ENCODE measurements at places on chromosomes 7 and 10.

GRCh38 chr7:91780521-91780920, 100.0 kb downstream of the MTERF1 start:
- DNase-seq: peak; percentile 46

DNA sequence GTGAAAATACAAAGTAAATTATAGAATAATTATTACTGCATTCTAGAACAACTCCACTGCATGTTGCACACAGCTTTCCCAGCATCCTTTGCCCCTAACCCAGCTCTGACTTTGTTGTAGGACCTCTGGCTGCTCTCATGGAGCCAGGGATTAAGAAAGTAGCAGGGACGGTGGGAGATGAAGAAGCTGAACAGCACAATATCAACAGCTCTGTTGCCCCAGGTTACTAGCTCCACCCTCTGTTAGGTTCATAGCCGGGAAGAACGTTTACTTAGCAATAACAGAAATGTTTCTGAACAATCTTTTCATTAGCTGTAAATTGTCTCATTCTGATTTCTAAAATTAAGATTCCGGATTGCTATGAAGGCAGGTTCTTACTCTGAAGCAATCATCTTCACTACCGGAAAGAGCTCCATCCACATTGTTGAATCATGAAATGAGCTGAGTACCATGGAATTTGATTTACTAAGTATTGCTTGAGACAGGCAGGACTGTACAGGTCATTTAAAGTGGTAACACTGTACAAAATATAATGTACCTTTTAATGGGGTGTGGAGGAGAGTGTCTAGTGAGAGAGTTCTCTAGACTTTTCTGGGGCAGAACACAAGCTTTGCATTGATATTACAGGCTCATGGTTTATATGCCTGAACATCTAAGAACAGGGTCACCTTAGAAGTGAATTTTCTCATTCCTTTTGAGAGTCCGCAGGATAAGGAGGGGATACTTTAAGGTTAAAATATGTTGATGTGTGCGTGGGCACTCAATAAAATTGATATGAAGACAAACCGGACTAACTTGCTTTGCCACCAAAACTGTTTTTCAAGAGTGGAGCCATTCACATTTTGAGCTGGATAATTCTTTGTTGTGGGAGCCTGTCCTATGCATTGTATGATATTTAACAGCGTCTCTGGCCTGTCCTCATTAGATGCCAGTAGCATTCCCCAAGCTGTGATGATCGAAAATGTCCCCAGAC, 20.8 kb upstream of the RAB18 start:
- peak; percentile 33 for DNase-seq

DNA sequence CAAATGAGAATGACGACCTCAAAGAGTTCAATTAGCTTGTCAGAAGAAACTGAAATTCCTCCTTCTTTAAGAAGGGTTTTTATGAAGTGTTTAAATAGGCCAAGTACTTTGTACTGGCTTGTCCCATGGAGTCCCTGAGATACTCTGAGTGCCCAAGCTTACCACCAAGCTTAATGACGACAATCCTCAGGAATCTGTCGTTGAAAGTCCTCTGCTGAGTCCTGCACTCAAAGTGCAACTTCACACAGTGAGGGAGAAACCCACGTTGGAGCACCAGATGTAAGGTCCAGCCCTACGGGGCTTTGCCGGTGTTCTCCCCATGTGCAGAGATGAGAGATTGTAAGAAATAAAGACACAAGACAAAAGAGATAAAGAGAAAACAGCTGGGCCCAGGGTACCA, 42.8 kb upstream of the AKR1C2 start:
- no peak for DNase-seq

DNA sequence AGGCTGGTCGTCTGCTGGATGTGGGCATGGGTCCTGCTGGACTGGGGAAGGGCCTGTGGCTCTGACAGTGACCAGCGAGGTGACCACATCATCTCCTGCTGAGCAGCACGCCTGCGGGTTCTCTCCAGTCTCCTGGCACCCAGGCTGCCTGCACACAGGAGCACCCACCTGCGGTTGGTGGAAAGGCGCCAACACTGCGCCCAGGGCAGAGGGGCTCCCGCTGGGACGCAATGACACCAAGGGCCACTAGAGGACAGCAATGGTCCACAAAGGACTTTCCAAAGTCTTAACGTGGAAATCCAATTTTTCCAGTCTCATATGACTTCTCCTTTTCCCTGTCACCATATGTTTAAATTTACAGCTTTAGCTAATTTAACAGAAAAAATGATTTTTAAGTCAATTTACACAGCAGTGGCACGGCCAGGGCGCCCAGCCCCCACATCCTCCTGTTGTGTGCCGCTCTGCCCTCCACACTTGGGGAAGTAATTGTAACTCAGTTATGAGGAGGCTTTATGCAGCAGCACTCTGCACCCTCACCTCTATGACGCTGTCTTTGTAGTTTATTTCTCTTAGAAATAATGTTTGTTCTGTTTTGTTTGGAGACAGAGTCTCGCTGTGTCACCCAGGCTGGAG, 38.1 kb downstream of the CFAP46 start:
- peak; percentile 10 for DNase-seq

- DNase-seq: no peak
Measured at GRCh38 chr7:25392588-25393338, 164.5 kb upstream of the NPVF start.

GRCh38 chr10:34960983-34961382, 129.2 kb downstream of the CUL2 start:
- no peak for DNase-seq

DNA sequence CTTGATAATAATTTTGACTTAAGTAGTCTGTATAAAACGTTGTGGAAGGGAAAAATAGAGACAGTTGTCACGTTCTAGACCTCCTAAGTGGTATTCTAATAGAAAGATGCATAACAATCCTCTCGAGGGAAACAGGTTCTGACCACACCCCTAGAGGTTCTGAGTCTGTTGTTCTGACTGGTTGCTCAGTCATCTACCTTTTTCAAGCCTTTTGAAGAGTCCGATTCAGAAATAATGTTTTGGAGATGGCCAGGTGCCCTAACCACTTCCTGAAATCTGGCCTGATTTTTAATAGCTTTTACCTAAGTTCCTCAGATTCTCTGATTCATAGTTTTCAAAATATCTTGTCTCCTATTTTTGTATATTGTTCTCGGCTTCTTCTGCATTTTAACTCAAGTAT, 175.6 kb downstream of the HDAC9 start:
- DNase-seq: no peak

- no peak for DNase-seq
Measured at GRCh38 chr7:50145801-50146338, 52.8 kb upstream of the ZPBP start.

GRCh38 chr7:45716380-45717203, 142.4 kb downstream of the ADCY1 start:
- DNase-seq: no peak

DNA sequence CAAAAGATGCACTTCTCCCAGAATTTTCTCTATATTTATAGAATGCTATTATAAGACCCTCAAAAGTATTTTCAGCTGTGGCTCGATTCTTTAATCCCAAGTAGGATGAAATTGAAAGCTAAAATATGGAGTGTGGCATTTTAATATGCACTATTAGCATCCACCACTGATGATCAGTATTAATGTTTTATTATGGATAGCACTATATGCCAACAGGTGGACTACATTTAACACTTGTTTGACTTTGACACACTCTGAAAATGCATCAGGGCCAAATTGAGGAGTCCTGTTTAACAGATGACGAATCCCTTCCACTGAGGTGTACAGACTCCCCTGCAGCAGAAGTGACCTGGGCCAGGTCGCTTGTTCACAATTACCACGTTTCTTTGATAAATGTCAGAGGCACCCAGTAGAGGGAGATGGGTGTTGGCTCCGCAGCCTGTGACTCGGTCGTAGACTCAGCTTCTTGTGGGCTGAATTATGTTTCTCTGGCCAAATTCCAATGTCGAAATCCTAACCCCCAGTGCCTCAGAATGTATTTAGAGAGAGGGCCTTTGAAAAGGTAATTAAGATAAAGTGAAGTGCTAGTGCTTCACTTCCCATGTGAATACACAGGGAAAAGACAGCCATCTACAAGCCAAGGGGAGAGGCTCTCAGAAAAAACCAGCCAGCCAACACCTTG, 48.1 kb downstream of the WIPF3 start:
- DNase-seq: peak; percentile 28

DNA sequence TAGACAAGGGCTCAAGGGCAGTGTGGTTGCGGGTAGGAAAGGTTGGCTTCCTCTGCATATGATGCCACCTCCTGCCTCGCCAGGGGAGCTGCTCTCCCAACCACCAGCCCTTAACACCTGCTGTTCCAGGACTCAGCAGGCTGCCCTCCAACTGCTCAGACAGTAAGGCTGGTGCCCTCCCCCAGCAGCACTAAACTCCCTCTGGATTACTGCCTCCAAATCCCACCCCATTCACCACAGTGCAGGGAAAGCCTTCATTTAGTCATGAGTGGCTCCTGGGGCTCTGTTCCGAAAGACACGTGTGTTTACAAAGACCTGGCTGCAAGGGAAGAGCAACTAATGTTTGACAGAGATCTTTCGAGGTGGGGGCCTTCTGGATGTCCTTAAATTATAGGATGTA, 437.2 kb upstream of the MKI67 start:
- no peak for DNase-seq

DNA sequence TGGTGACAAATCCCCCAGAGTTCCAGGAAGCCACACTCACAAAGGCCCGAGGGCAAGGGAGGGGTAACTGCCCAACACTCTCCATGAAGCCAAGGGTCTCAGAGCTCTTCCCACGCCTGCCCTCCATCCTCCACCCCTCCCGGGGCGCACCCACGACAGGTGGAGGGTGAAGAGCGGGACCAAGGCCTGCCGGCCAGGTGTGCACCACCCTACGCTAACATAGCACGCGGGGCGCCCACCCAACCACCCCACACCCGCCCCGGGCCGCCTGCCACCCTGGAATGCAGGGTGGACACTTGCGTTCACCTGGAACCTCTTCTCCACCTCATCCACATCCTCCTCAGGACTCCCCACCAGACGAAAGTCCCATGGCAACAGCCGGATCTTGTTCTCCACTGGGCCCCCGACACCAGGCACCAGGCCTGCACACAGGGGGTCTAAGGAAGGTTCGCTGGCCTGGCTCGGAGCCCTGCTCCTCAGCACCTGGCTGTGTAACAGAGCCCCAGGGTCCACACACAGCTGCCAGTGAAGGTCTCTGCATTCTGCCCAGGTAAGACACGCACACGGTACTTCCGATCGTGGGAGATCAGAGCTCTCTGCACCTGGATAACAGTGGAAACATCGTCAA, 32.7 kb downstream of the MAD1L1 start:
- no peak for DNase-seq

- DNase-seq: no peak
Measured at GRCh38 chr10:99487125-99487807, 45.5 kb upstream of the NKX2-3 start.

DNA sequence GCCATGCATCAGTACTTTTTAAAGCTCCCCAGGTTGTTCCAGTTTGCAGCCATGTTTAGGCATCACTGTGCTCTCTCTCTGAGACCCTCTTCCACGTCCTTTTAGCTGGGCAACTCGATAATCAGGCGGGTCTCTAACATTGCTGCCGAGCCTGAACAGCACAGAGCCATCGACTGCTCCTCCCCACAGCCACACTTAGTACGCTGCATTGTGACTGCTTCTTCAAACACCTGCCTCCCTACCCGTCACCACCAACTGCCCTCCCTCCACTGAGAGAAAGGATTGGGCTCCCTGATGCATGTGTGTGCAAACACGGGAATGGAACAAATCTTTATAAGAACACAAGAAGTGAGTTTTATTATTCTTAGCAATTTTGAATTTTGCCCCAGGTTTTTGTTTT, 11.4 kb upstream of the TACR2 start:
- DNase-seq: no peak

GRCh38 chr10:124595143-124595883, 133.7 kb downstream of the LHPP start:
- DNase-seq: no peak

- DNase-seq: no peak
Measured at GRCh38 chr10:36263871-36264270, 621.8 kb upstream of the FZD8 start.

DNA sequence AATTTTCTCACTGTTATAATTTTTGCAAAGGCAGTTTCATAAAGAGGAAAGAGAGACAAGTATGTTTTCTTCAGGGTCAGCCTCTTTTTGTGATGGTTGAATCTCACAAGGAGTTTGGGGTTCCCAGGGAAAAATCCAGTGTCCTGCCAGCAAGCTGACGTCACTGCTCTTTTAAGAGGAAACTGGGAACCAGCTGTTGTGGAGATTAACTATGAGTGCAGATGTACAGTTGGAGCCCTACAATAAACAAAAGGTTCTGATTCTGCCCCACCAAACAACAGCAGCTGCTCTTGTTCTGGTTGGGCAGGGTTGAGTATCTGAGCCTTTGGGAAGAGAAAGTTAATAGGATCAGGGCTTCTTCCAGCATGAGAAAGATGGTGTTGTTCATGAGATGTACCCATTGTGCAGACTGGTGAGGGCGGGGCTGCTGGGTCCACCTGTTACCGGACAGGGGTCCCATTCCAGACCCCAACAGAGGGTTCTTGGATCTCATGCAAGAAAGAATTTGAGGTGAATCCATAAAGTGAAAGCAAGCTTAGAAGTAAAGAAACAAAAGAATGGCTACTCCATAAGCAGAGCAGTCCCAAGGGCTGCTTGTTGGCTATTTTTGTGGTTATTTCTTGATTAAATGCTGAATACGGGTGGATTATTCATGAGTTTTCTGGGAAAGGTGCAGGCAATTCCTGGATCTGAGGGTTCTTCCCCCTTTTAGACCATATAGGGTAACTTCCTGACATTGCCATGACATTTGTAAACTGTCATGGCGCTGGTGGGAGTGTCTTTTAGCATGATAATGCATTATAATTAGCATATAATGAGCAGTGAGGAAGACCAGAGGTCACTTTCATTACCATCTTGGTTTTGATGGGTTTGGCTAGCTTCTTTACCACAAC, 12.5 kb downstream of the PRF1 start:
- peak; percentile 29 for DNase-seq

DNA sequence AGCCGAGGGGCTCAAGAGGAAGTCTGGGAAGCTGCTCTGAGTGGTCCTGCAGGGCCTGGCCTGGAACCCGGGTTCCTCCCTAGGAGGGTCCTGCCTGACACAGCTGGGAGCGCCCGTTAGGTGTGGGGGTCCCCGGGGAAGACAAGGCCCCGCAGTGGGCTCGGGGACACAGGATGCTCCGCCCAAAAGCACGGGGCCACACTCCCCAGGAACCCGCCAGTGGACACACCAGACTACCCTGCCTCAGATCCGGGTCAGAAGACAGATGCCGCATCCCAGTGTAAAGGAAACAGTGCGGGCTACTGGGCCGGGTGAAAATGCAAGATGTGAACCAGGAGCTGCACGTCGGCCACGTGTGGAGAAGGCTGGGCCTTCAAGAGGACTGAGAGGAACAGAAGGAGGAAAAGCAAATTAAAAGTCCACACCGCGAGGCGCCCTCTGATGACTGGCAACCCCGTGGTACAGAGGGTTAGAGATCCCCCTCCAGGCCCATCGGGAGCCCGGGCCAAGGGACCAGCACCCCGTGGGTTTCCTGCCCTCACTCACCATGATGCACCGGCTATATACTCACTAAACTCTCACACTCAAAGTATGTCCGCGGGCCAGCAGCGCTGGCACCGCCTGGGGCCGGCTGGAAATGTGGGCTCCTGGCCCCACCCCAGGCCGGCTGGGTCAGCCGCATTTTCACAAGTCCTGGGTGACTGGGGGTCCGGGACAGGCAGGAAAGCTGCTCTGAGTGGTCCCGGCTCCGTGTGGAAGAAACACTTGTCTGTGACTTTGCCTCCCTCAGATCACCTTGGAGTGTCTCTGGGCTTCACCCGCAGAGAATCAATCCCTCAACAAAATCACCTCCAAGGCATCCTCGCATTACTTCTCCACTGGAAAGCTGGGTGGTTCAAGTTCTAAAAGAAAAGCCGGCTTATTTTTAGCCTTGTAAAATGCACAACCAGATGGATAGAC, 6.1 kb downstream of the STK32C start:
- no peak for DNase-seq

GRCh38 chr10:104262055-104262454, 6.9 kb upstream of the GSTO2 start:
- DNase-seq: no peak
